ENCODE measurements at places on chromosomes 12 and 14. TPM values are rescaled to one million over a fixed set of nuclear protein-coding genes. Genes with fewer than 3 reads are reported as not detected.

- ATAC-seq, result no peak
Observed at GRCh38 chr12:124328636-124329035, 33.7 kb downstream of the RFLNA start.

DNA sequence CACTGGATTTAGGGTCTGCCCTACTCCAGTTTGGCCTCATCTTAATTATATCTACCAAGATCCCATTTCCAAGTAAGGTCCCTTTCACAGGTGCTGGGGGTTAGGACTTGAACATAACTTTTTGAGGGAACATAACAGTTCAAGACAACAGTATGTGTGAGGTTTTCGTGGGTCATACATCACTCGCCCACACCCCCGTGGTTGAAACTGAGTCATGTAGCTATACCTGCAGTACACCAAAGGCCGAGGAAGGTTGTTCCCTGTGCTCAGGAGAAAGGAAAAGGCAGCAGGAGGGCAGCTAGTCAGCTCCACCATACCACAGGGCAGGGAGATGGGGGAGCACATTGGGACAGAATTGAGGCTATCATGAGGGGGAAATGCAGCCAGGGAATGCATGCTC lies 167.0 kb downstream of the PPM1H start:
- no peak for ATAC-seq

DNA sequence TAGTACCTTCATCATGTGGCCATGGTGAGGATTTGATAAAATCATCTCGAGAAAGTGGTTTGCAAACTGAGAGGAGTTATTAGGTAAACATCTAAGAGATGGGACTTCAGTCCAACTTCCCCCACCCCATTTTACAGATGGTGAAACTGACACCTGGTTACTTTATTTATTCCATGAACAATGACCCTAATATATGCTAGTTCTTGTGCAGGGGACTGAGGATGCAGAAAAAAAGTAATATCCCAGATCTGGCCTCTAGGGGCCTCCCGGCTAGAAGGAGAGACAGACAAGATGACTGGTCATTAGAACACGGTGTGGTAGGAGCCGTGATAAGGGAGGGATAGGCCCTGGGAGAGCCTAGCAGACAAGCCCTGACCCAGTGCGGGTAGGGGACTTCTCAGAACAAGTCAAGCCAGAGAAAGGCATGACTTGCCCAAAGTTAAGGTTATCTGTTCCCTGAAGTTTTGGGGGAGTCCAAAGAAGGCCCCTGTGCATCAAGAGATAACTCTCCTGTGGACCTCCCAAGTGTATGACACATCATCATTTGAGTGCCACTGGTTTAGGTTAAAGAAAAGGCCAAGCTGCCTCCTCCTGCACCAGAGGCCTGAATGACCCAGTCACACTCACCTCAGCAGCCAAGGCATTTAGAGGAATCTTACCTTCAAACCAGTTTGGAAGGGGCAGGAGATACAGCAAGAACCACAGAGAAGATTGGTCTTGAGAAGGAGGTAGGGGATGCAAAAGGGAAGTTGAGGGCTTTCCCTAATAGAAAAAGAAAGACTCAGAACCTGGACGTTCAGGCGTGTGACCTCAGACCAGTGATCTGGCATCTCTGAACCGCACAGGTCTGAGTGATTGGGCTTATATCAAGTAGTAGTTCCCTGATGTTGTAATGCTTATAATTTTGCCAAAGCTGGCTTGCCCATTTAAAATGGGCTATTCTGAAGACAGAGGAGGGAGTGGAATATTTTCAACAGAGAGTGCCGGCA lies 1.6 kb downstream of the CMKLR1 start:
- peak; percentile 25 for ATAC-seq

DNA sequence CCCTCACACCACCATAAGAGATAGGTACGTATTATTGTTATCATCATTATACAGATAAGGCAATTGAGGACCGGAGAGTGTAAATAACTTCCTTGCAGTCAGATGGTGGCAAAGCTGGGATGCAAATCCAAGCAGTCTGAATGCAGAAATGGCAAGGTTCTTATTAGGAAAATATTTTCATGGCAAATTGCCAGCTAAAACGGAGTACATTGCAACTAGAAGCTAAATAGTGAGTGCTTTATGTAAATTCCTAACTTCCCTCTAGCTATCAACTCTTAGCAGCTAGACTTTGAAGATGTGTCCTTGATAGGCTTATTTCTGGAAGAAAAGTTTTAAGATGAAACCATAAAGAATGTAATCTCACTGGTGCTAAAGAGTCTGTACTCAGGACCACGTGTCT lies 323.9 kb upstream of the DIO2 start:
- no peak for ATAC-seq

- ATAC-seq, result no peak
Observed at GRCh38 chr14:95183532-95184412, 26.4 kb upstream of the DICER1 start.

DNA sequence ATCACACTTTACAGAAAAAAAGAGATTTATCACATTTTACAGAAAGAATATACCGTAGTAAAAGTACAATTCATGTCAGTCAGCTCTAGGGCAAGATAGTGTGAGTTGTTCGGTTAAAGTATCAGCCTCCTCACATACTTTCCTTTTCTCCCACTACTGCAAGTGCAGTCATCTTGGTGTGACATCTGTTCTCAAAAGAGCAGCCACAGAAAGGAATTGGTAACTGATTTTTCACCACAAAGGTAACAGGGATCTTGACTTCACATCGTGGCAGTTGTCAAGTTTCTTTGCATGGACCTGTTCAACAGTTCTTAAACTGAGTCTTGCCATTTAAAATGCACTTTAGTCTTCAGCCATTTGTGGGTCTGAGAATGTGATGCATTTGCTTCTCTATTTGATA lies 5.0 kb upstream of the E2F7 start:
- no peak for ATAC-seq

DNA sequence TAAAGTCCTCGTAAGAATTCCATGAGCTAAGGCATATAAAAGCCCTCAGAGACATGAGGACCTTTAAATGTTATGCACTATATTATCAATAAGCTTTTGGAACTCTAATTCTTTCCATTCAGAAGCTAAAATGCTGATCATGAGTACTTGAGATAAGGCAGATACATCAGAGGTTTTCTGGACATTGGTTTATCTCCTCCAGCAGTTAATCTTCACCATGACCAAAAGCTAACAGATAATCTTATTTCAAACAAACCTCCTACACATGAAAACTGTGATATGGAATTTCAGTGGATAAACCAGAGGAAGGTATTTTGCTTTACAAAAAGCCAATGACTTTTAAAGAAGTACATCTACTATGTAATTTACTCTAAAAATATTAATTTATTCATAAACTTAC lies 97.9 kb upstream of the BBS10 start:
- ATAC-seq, result no peak

- no peak for ATAC-seq
Observed at GRCh38 chr12:128554546-128555304, 269.0 kb downstream of the SLC15A4 start.

- ATAC-seq, result peak; percentile 17
Observed at GRCh38 chr12:7959278-7959677, 23.3 kb upstream of the SLC2A3 start.

DNA sequence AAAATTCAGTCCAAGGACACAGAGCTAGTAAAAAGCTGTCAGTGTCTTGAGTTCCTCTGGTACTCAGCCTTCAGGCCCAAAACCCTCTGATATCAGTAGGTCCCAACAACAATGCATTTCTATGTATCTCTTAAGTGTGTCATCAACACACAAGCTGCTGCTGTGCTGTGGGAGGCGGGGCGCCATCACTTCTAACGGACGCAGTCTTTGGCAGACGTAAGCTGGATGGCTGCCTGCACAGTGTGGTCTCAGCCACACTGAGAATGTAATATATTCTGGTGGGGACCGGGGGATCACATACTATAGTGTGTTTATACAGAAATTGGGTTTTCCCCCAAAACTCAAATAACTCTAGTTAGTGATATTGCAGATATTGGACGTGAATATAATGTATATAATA lies 123.9 kb downstream of the SUDS3 start:
- no peak for ATAC-seq

DNA sequence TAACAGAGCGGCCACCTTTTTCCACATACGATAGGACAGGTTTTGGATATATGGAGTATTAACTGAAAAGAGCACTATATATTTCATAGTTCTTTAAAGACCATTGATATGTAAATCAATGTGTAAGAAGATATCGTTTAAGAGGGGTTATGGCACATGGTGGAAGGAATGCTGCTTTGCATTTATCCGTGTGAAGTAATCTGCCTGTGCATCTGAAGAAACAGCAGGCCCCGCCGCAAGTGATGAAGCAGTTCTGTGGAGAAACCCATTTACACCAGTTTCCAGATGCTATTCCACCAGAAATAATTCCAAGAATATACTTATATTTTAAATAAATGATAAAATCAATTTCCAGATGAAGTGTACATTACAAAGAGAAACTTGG lies 72.4 kb downstream of the BICD1 start:
- ATAC-seq, result no peak

- ATAC-seq, result no peak
Observed at GRCh38 chr12:122200541-122201175, 2.9 kb upstream of the B3GNT4 start.

- no peak for ATAC-seq
Observed at GRCh38 chr12:115419145-115419646, 735.2 kb upstream of the TBX3 start.

- ATAC-seq, result peak; percentile 46
Observed at GRCh38 chr14:76710056-76711010, 50.9 kb upstream of the VASH1 start.

DNA sequence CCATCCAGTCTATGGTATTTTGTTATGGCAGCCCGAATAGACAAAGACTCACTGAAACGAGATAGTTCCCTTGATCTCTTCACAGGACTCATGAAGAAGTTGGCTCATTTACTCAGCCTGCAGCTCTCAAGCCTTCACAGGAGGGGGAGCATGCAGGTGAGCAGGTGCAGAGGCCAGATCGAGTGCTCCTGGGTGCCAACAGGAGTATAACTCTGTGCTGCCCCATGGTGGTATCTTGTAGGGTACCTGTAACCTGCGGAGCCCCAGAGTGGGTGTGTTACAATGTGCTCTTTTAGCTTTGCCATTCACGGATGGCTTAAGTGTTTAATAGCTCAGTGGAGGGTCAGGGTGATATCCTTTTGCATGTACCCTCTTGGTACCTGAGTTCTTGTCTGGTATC lies 159.5 kb downstream of the METTL25 start:
- no peak for ATAC-seq

- ATAC-seq, result no peak
Observed at GRCh38 chr12:64666054-64666914, 56.0 kb downstream of the RASSF3 start.

GRCh38 chr14:40312296-40312695 lies 880.1 kb upstream of the FBXO33 start:
- no peak for ATAC-seq

DNA sequence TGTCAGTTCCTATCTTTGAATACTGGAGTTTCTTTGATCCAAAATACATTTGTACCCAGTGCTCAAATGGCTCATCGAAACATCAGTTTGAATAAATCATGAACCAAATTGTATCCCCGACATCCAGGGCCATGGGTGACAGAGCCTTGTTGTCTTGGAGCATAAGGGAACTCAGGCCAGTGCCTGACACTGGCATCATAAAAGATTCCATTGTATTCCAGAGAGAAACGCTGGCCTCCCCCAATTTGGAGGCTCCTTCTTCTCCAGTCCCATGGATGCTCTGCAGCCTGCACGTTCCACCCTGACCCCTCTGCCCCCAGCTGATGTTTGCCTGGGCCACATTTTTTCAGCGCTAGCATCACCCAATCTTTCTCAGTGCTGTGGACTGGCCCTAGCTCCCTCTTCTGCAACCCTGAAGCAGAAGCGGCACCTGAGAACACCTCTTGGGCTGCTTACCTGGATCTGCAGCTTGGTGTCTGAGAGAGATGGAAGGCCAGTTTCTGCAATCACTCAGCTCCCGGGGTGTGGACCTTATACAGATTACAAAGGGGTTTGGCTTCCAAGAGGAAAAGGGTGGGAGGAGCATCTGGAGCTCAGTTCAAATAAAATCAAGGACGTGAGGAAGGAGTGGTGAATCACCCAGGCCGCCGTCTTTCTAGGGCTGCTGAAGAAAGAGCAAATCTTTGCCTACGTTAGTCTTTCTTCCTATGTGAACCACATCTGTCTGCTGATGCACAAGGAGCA lies at the start of gene RNASE1:
Gene RNASE1, minus strand, starts transcription at position 504 of the 744 bp plus-strand sequence. CDS start 776 bp downstream, outside the sequence.
- ATAC-seq, result peak; percentile 47

DNA sequence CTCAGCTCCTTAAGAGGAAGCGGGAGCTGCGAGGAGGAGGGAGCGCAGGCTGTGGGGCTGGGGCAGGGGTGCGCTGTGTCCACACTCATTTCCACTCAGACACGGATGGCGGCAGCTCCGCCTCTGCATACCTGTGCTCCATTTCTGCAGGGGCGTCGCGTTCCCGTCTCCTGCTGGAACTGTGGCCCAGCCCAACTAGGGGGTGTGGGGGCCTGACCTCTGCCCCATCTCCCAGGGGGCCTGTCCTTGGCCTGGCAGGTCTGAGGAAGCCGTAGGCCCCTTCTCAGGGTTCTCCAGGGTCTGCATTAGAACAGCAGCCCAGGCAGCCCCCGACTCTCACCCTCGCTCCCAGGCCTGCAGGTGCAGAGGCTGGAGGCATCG lies 31.2 kb downstream of the FBRSL1 start:
- ATAC-seq, result no peak

DNA sequence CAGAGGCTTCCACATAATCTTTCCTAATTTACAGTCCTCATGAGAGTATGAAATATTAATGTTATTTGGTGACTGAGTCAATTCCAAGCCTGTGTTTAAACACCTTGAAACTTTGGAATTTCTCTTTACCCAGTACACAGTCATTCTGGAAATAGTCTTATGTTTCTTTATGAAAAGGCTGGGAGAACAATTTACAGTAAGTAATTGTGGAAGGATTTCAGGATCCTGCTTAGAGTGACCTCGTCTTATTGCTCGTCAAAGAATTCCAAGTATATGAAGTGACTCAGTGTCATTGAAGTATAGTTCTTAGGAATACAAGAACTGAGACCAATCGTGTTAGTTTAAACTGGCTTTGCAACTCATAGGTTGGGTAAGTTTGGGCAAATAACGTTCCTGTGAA lies 634.2 kb downstream of the SLC16A7 start:
- ATAC-seq, result no peak

The MANSC4 gene
- not detected for total RNA-seq

The TAS2R46 gene
- 0.40 TPM for total RNA-seq

The MYH6 gene
- not detected for total RNA-seq

The TPPP2 gene
- total RNA-seq, result not detected

The KRT4 gene
- total RNA-seq, result 1,080 TPM

The MYG1 gene
- 30.2 TPM for total RNA-seq

The PSME2 gene
- total RNA-seq, result 116 TPM

The SPSB2 gene
- 6.4 TPM for total RNA-seq

The ASCL1 gene
- total RNA-seq, result not detected

All from esophagus mucosa (tissue), 1 donor.